ENCODE measurements at places on chromosomes 12 and 14. TPM values are rescaled to one million over a fixed set of nuclear protein-coding genes. Genes with fewer than 3 reads are reported as not detected.

The PRIM1 gene
- 25.5 TPM for total RNA-seq

The GDF3 gene
- not detected for total RNA-seq

The CRADD gene
- total RNA-seq = 8.9 TPM

The GYS2 gene
- total RNA-seq = not detected

The SYNDIG1L gene
- not detected for total RNA-seq

The KCNC2 gene
- not detected for total RNA-seq

The C1QL4 gene
- 9.7 TPM for total RNA-seq

The CMA1 gene
- total RNA-seq = not detected

The LAG3 gene
- 0.31 TPM for total RNA-seq

The RASSF8 gene
- total RNA-seq = 13.7 TPM

The STXBP6 gene
- total RNA-seq = 2.1 TPM

The AICDA gene
- total RNA-seq = not detected

The FGF6 gene
- not detected for total RNA-seq

The CFAP73 gene
- not detected for total RNA-seq

The BHLHE41 gene
- 2.8 TPM for total RNA-seq

The STON2 gene
- not detected for total RNA-seq

The NUAK1 gene
- total RNA-seq = 20.4 TPM

The PRB2 gene
- not detected for total RNA-seq

The NYNRIN gene
- 19.7 TPM for total RNA-seq

The FLRT2 gene
- total RNA-seq = not detected

The HOXC5 gene
- not detected for total RNA-seq

The KRT6C gene
- total RNA-seq = not detected

The RAD9B gene
- not detected for total RNA-seq

The GXYLT1 gene
- 6.2 TPM for total RNA-seq

The KRT8 gene
- total RNA-seq = 3,912 TPM

The APEX1 gene
- 289 TPM for total RNA-seq

The CRACR2A gene
- not detected for total RNA-seq

The TPPP2 gene
- not detected for total RNA-seq

The TXNDC16 gene
- total RNA-seq = 10.8 TPM

The FAM186B gene
- total RNA-seq = not detected

The SLC25A47 gene
- 0.06 TPM for total RNA-seq

The NPFF gene
- total RNA-seq = not detected

The TSPAN19 gene
- not detected for total RNA-seq

The GALNT9 gene
- total RNA-seq = 0.10 TPM
